Activated CD4-positive, alpha-beta T cell treated with anti-CD3 and anti-CD28 coated beads, Interleukin-2, amount 10 ng/mL, durations not matched to agents 7 days and 5 days (primary cell): ENCODE measurements at places on chromosomes 2 and 18. TPM values are rescaled to one million over a fixed set of nuclear protein-coding genes. Genes with fewer than 3 reads are reported as not detected.

ATP6V1C2 gene
- total RNA-seq, result not detected

DNA sequence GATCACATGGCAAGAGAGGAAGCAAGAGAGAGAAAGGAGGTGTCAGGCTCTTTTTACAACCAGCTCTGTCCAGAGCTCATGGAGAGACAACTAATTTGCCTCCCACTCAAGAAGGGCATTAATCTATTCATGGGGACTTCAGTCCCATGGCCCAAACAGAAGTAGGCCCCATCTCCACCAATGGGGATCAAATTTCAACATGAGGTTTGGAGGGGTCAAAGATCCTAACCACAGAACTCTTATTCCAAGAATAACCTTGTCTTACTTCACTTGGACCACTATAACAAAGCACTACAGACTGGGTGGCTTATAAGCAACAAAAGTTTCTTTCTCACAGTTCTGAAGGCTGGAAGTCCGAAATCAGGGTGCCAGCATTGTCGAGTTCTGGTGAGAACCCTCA is 31.8 kb downstream of the GRB14 start:
- DNase-seq, result no peak

DNA sequence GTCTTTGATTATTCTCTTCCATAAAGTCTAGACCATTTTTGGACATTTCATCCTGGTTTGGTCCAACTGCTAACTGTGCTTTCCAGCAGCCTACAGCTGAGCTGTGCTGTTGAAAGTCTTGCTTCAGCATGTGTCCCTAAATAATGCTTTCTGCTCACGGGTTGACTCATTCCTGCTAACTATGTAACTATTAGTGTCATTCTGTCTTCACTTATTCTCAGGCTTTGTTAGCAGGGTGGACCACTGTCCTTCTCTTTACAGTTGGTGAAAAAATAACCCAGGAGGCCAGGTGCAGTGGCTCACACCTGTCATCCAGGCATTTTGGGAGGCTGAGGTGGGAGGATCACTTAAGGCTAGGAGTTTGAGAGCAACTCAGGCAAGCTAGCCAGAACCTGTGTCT is 8.9 kb downstream of the ADAM23 start:
- DNase-seq, result no peak

ACSL3 gene
- 37.6 TPM for total RNA-seq

- no peak for DNase-seq
Observed at GRCh38 chr2:132766573-132766972, 96.6 kb upstream of the LYPD1 start.

DNA sequence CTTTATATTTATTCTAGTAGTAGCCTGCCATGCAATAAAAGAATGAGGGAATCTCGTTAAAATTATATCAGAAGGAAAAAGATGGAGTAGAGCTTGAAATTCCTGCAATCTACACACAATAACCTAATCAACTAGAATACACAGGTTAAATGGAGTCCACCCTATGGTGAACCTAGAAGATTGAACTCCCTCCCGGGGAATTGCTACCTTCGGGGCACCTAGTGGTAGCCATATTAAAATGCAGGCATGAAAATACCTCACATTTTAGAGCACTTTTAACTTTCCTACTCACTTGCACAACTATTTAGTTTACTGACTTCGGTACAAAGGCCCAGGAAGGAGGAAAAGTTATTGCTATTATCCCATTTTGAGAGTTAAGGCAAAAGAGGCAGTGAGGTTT is 174.5 kb downstream of the SS18 start:
- no peak for DNase-seq

- DNase-seq, result no peak
Observed at GRCh38 chr2:219626540-219626939, 890 bp upstream of the SLC4A3 start.

MAB21L4 gene
- total RNA-seq, result not detected

DNA sequence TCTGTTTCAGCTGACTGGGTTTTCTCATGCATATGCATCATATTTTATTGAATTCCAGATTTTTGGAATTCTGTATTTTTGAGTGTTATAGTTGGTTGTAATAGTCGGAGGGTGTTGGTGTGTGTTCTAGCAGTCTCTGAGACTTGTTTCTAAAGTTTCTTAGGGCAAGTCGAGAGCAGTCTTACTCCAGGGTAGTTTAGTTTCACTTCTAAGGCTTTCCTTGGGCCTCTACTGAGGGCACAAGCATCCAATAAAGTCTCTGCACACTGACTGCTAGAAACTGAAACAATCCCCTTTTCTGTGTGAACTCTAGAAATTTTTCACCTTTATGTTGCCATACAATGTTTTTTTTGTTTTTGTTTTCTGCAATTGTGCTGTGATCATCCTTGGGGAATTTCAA is 663.7 kb upstream of the LRATD1 start:
- no peak for DNase-seq

- no peak for DNase-seq
Observed at GRCh38 chr2:68934021-68934420, 18.7 kb downstream of the GKN2 start.

DNA sequence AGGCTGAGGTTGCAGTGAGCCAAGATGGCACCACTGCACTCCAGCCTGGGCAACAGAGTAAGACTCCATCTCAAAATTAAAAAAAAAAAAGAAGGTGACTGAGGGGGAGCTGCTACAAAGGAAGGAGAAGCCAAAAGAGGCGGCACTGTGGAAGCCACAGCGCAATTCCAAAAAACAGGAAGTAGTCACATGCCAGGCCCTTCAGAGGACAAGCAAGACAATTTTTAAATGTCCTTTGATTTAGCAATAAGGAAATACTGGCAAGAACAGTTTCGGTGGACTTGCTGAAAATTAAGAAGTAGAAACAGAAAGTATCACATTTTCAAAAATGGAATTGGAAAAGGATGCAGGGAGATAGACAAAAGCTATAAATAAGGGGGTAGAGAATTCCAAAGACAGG is 122.8 kb downstream of the OSBPL1A start:
- no peak for DNase-seq

GRCh38 chr2:70711191-70711590 is 56.8 kb downstream of the ADD2 start:
- no peak for DNase-seq

DNA sequence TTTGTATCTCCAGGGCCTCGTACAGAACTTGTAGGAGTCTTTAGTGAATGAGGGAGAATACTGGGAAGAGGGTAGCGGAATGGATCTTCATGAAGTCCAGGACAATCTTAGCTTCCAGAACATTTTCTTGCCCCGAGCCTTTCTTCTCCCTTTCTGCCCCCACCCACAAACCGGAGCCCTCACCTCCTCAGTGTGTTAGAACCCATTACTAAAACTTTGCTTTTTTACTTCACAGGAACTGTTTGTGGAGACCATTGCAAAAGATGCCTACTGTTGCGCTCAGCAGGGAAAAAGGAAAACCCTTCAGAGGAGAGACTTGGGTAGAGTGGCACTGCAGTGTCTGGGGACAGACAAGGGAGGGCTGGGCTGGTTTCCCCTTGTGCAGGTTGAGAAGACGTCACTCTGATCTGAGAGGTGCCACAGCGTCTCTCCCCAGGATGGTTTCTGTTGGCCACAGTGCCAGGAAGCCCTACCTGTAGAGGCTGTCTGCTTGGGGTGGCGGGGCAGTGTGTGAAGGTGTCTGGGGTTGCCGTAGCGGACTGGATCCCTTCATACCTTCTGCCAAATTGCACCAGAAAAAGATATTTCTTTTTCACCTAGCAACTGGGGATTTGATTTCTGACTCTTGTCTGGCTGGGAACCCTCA is 786 bp downstream of the POLE4 start:
- no peak for DNase-seq

- no peak for DNase-seq
Observed at GRCh38 chr18:59303656-59304195, 14.7 kb downstream of the CPLX4 start.

DNA sequence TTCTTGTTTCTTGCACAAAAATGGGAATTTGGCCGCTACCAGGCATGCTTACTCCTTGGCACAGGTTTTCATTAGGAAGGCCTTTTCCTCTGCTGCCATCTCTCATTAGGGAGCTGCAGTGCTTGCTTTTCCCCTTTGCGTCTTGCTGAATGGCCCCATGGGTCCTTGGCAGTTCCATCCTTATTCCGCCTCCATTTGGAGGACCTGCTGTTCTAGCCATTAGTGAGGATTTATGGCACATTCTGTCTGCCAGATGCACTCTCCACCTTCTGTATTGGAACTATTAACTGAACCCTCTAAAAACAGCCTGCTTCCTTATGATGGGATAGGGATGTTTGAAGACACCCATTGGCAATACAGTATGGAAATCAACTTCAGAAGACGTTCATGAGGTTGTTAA is 103.5 kb upstream of the NOSTRIN start:
- no peak for DNase-seq

GRCh38 chr2:147051248-147051647 is 793.6 kb upstream of the ACVR2A start:
- no peak for DNase-seq

DNA sequence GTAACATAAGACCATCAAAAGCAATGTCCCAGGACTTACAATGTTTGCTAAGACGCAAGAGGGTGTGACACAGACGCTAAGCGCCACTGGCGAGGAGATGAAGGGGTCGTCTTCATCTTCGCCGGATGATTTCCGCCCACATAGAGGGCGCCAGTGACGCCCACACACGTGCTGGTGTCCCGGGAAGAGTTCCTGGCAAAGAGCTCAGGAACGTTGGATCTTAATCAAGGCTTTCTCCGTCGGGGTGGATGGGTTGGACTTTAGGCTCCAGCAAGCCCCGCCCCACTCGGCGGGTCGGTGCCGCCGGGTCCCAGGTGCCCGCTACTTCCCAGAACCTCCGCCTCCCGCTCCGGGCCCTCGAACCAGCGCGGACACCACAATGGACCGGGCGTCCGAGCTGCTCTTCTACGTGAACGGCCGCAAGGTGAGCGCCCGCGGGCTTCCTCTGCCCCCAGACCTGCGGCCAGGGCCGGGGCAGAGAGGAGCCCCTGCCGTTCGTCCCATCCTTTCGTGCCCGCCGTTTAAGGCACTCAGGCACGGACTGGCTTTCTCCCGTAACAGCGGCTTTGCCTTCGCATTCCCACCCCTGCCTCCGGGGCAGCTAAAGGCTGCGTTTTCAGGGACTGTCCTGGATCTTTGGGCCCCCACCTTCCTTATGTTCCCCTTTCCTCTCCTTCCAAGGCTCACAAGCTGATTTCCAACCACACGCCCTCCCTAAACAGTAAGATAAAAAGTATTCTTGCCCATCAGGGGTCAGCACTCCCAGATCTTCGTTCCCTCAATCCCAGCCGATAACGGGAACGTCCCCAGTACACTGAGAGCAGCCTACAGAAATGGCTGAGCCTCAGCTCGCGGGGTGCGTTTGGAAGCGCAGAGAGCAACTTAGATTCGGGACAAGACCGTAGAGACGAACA is at the start of gene AOX1:
Gene AOX1 (plus strand): TSS at position 285 of the 914 bp plus-strand sequence. CDS start 95 bp downstream, at position 380.
- DNase-seq, result peak; percentile 20

DNA sequence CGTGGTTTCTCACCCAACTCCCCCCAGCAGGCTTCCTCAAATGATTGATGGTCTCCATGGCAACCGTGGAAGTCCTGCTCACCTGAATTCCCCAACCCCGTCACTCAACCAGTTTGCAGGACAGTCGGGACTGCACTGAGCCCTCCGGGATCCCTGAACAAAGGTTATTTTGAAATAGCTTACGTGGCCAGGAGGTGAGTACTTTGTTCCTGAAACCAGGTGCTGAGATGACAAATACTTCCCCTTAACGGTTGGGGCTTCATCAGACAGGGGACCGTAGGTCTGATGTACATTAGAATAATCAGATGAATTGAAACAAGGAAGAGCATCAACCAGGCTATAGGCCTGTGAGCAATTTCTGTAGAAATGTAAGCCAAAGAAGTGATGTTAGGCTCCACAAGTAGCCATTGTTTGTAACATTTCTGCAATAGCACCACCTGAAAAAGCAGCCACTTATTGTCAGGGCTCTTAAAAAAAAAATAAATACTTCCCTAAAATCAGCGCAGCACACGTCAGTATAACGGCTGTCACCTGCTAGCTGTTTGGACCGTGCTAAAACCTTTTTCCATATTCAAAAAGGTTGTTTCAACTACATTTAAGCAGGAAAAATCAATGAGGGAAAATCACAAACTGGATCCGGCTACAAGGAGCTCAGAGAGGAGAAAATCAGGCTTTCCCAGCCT is 206.4 kb upstream of the ID2 start:
- no peak for DNase-seq

DNA sequence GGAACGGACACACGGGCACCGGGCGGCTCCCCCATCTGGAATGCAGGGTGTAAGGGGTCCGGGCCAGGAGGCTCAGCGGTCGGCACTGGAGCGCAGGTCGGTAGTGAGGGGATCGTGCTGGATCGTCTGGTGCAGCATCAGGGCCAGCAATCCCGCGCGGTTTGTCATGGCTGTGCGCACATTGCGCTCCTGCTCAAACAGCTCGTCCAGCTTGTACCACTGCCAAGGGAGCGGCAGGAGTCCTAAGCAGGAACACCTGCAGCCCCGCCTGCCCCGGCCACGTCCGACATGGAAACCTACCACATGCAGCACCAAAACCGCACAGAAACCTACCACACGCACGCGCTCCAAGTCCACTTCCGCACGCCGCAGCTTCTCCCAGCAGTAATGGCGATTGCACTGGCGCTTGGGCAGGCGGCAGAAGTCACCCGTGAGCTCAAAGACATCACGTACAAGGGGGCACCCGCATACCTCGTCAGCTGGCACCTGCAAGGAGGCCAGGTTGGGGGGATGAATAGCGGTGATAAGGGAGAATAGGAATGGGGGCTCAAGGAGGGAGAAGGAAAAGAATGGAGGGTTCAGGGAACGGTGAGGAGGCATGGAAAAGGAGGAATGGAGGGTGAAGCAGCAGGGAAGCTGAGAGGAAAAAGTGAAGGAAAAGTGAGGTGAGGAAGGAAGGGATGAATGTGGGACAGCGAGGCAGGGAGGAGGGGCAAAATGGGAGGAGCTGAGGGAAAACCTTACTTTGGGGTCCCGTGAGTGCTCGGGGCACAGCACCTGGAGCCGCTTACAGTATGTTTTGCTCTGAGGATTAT is 1.4 kb upstream of the MBD1 start:
- DNase-seq, result no peak

COLEC11 gene
- not detected for total RNA-seq

DNA sequence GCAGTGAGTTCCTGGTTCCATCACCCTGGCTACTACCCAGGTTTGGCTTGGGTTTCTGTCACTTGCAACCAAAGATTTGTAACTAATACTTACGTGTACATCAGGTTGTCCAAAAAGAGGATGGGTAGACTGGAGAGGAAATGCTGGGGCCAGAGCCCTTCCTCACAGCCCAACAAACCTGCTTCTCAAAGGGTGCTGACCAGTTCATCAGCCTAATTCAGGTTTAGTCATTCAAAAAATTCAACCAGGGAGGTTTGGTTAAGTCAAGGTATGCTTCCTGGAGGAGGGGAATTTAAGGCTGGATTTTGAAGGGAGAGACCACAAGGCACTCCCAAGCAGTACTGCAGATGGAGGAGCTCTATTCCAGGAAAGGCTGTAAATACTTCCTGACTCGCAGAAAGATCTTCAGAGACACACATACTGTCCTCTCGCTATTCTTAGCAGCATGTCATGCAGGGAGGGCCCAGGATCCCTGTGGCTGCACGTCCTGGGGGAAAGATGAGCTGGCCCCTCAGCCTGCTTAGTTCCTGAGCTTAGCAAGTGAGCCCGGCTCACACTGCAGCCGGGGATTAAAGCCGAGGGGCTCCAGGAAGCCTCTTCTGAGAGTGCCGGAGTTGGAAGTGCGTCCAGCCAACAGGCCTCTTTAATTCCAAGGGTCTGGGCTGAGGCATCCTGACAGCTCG is 40.0 kb upstream of the BIN1 start:
- no peak for DNase-seq

PRSS56 gene
- total RNA-seq, result not detected

GRCh38 chr18:40407909-40408308 is 1547.1 kb upstream of the PIK3C3 start:
- DNase-seq, result no peak
